Kidney epithelial cell (primary cell): ENCODE measurements at places on chromosomes 7 and 10.

- DNase-seq = no peak
Measured at GRCh38 chr7:94059746-94060145, 55.6 kb upstream of the BET1 start.

- DNase-seq = no peak
Measured at GRCh38 chr7:30465046-30465810, 13.4 kb downstream of the NOD1 start.

GRCh38 chr7:89813081-89813480 is 341.2 kb upstream of the STEAP1 start:
- DNase-seq = no peak

DNA sequence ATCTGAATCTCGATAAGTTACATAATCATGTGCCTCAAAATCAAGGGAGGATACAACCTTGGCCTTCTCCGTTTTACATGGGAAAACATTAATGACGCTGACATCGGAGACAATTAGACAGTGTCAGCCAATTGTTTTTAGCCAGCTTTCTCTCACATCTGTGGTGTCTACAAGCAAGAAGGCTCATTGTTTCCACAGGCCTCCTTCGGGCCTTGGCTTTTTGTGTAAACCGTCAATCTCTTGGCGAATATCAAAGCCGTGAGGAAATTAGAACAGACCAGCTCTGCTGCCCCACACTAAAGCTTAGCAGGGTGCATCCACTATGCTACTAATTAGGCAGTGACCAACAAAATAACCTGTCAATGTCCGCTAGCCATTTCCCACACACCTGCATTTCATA is 43.2 kb downstream of the VAX1 start:
- no peak for DNase-seq

- no peak for DNase-seq
Measured at GRCh38 chr10:93542358-93542791, 24.1 kb upstream of the FFAR4 start.

DNA sequence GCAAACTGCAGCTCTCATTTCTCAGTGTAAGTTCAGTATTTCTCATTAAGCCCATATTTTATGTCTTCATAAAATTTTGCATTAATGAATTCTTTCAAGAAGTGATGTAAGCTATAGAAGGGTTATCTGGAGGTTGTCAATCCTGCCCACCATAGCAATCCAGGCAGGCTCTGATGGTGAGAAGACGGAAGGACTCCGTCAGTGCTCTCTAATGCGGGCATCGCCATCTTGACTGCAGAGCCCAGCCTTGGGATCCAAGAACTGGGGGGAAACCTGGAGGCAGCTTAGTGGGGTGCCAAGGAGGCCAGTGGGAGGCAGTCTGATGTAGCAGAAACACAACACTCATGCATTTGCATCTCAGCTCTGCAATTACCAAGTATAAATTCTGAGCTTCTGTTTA is 707.4 kb upstream of the NRP1 start:
- DNase-seq = no peak

GRCh38 chr7:15015545-15016314 is 113.2 kb upstream of the DGKB start:
- DNase-seq = peak; percentile 65

DNA sequence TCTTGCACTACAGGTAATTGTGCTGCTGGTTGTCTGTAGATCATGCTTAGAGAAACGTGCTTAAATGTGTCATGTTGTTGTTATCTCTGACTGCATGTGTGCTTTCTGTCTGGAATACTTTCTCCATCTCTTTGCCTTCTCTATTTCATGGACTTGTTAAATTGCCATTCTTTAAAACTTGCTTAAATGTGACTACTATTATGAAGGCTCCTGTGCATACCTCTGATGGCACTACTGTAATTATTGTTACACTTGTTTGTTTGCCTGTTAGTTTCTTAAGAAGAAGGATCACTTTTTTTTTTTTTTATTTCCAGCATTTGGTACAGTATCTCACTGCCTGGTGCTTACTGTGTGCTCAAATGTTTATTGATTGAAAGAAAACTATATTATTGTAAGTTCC is 41.6 kb downstream of the KMT2E start:
- no peak for DNase-seq

DNA sequence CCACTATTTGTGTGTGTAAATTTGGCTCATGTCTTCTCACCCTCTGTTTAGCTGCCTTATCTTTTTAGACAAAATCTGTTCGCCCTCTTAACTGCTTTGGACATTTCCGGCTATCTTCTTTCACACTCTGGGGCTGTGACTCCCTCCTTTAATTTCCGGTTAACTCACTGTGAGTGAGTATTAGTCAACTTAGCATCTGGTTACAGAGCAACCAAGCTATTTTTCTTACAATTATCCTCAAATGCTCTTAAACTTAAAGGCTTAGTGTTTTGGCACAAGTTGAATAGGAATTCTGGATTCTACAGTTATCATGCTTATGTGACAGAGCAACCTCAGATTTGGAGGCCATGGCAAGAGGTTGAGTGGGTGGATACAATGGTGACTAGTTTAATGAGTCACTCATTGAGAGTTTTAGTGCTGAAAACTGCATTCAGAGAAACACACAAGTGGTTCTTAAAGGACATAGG is 177.6 kb upstream of the SEMA3A start:
- DNase-seq = peak; percentile 85

- no peak for DNase-seq
Measured at GRCh38 chr10:125056161-125057132, 103.9 kb downstream of the CTBP2 start.

GRCh38 chr10:67520924-67521520 is 175.0 kb downstream of the CTNNA3 start:
- DNase-seq = peak; percentile 12

GRCh38 chr7:8408871-8409270 is 24.5 kb upstream of the NXPH1 start:
- DNase-seq = no peak

DNA sequence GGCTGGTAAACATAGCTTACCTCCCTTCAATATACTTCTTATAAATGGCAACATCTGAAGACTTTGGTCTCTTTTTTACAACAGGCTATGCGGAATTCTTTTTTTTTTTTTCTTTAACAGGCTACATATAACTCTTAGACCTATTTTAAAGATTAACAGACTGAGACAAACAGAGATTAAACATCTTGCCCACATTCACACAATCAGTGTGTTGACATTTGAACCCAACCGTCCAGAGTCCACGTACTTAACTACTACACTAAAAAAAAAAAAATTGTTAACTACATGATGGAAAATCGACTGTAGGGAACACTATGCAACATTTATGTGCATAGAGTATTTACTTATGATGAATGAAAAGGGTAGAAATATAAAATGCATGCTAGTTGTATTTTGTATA is 298.5 kb downstream of the ELMO1 start:
- no peak for DNase-seq

- DNase-seq = no peak
Measured at GRCh38 chr7:105906695-105907094, 30.3 kb upstream of the ATXN7L1 start.

DNA sequence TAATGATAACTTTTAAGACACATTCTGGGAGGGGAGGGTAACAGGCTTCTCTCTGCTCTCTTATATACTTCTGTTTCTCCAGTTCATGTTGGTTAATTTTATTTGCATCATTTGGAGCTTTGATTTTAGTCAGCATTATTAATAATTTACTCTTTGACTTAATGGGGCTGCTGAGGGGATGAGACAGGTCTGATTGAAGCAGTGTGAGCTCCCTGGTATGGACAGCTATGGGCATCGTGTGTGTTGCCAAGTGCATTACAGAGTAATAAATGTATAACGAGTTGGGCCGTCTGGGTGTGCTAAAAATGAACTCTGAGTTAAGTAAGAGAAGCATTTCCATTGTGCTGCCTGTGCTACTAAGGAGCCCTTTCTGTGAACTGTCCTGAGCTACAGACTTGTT is 31.7 kb upstream of the IKZF1 start:
- DNase-seq = no peak

DNA sequence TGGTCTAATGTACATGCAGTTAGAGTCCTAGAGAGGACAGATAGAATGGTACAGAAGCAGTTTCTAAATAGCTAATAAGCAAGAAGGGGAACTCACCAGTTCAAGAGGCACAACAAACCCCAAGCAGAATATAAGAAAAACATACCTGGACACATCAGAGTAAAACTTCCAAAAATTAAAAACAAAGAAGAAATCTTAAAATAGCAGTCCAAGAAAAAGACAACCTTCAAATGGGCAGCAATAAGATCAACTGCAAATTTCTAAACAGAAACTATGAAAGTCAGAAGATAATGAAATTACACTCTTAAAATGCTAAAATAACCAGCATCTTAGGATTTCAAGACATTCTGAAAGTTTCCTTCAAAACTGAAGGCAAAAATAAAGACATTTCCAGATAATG is 55.9 kb downstream of the USP6NL start:
- DNase-seq = no peak
